Thyroid gland (tissue), 4 donors: ENCODE measurements at places on chromosomes 2 and 18. TPM values are rescaled to one million over a fixed set of nuclear protein-coding genes. Genes with fewer than 3 reads are reported as not detected.

DNA sequence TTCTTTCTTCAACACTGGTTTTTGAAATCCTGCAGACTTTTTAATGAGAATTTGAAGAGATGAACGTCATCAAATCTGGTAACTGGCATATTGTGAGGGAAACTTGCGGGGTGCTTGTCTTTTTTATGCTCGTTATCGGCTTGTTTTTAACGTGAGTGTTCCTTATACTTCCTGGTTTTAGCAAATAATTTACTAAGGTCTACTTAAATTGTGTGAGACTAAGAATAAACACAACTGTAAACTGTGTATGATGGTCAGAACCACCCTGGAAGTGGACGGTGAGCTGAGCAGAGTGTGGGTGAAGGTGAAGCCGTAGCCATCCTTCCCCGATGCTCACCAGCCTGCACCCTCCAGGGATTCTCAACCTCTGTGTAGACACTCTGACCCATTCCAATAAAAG, 82.3 kb upstream of the CDC42EP3 start:
- no peak for DNase-seq

NETO1 gene
- 2.8 TPM for total RNA-seq

DYNAP gene
- not detected for total RNA-seq

DNA sequence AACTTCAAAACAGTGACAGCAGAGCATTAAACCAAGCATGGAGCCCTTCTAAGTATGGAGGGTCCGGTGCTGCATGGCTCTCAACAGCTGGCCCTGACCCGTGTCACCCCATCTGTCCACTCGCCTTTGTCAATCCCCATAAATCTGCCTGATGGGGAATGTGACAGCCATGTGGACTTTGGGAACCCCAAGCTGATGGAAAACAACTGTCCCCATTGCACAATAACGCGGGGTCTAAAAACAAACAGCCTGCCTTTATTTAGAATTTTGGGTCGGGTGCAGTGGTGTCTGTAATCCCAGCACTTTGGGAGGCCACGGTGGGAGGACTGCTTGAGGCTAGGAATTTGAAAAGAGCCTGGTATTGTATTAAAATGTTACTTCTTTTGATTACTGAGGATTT, 17.1 kb upstream of the THADA start:
- no peak for DNase-seq

PROKR1 gene
- total RNA-seq, result not detected

GRCh38 chr2:51413726-51414125, 381.8 kb upstream of the NRXN1 start:
- no peak for DNase-seq

GRCh38 chr2:169822785-169823392, 1.8 kb downstream of the METTL5 start:
- DNase-seq, result no peak

- no peak for DNase-seq
Observed at GRCh38 chr2:158990397-158991214, 22.2 kb downstream of the TANC1 start.

DNA sequence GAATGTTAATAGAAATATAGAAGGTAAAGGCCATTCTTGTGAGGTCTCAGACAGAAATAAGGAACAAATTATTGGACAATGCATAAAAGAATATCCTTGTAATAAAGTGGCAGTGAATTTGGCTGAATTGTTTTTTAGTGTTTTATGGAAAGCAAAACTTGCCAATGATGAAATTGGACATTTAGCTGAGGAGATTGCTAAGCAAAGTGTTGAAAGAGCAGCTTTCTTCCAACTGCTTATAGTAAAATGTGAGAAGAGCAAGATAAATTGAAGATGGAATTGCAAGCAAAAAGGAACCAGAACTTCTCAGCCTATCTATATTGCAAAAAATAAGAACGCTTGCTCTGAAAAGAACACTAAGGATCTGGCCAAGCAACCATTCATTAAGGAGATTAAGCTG, 245.7 kb downstream of the MREG start:
- DNase-seq, result no peak

BOK gene
- 32.1 TPM for total RNA-seq

DNA sequence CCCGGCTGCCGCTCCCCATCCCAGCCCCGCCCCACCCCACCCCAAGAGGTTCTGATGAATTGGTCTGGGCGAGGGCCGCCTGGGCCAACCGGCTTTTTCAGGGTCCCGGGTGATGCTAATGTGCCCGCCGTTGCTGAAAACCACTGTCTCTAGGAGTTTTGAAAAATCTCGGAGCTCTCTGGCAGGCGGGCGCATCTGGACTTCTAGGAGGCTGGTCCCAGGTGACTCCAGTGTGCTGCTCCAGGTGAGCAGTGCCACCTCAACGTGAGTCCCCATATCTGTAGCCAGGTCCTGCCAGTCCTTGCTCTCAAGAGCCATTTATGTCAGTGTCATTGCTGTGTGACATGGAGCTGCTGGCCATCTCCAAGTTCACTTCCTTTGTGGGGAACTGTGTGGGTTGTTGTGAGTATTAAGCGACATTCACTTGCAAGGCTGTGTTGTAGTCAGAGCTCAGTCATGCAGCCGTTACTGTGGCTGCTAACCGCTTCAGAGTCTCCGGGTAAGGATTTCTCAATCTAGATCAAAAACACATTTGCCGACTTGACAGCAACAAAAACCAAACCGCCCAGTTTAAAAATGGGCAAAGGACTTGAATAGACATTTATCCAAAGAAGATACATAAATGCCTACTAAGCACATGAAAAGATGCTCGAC, at the start of gene RFX8:
TSS of gene RFX8 (minus strand) at position 382 of the 654 bp plus-strand sequence. CDS start 8,264 bp downstream, outside the sequence.
- DNase-seq, result no peak

XPO1 gene
- 128 TPM for total RNA-seq

KATNAL2 gene
- total RNA-seq, result 66.9 TPM

DNA sequence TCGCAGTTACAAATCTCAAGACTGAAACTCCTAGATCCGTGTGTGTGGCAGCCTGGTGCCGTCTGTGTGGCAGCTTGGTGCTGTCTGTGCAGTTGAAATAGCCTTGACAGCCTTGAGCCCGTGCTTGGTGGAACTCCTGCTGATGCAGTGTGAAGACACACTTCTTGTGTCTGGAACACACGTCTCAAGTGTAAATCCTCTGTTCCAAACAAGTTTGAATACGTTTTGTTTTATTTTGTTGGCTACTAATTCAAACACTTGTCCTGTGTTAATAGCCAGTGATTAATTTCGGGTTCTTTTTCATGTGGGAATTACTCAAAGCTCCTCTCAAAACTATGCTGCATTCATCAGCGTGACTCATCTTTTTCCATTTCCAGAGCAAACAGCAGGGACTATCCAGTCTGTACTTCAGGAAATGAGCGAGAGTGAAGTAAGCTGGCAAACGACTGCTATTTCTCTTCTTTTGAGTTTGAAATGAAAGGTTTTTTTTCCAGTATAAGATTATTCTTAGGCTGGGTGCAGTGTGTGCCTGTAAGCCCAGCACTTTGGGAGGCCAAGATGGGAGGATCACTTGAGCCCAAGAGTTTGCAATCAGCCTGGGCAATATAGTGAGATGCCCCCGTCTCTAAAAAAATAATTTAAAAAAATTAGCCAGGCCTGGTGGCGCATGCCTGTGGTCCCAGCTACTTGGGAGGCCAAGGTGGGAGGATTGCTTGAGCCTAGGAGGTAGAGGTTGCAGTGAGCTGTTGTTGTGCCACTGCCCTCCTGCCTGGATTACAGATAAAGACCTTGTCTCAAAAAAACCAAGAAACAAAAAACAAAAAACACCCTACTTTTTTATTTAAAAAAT, 152.9 kb downstream of the SPP2 start:
- DNase-seq, result no peak

SCN3A gene
- total RNA-seq, result 3.2 TPM

PLGLB1 gene
- total RNA-seq, result 2.3 TPM

DNA sequence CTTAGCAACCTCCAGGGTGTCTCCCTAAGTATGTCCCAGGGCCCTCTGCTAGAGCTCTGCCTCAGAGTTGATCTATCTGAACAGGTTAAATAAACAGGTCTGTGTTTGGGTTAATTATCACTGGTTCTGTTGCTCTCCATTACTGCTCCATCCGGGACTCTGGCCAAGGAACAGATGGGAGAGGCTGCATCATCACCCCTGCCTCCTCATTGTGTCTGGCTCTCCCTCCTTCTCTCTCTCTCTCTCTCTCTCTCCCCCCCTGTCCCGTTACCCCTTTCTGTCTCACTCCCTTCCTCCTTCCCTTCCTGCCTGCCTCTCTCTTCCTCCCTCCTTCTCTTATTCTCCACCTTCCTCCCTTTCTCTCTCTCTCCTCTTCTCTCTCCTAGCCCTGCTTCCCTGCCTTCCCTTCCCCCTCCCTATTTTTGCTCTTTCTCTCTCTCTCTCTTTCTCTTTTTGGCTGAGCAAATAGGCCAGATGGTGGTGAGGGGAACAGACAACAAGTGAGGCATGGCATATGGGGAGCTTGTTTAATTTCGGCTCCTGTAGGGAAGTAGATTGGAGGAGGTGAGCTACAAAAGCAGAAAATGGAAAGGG, 62.1 kb downstream of the SETBP1 start:
- peak; percentile 59 for DNase-seq

STRN gene
- 14.9 TPM for total RNA-seq

DNA sequence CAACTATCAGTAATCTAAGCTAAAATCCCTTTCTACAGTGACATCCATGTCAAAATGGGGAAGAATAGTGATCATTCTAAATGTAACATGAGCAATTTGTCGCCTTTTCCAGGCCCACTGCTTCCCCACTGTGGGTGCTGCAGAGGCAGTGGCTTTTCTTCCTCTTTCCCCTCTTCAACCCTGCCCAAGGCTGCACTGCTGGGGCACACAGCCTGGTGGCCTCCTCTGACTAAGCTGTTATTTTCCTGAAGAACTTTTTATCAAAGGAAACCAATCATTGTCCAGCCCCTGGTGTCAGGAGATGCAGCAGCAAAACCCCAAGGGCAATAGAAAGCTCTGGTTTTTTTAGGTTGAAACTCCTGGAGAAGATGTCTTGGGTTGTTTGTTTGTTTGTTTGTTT, 117.6 kb upstream of the KLF7 start:
- no peak for DNase-seq

FABP1 gene
- total RNA-seq, result not detected

DNA sequence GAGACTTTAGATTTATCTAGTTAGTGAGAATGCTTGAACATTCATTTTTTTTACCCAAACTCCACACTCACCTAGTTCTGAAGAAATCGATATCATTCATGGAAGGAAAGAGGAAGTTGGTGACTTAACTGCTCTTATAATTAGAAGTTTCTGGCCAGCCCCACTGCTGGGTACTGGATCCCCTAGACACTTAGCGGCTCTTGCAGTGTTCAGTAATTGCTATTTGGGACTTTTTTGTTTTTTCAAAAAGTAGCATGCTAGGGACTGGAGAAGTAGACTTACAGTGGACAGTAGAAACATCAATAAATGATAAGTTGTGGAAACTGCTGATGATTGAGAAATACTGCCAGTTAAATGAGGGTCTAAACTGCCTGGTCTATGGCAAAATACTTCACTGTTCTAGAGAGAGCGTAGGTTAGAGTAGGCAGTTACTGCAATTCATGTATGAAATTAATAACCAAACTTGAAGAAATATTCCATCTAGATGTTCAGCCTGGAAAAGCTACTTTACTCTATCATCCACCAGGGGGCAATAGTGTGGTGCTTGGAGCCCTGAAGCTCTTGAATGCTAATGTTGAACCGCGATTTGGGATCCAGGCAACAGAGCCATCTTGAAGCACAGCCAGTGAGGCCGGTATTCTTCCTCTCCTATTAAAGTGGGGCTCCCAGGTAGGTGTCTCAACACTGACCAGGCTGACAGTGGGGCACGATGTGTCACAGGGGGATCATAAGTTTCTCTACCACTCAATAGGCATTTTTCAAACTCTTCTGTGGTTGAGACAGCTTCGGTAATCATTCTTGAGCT, 146.1 kb upstream of the SESTD1 start:
- peak; percentile 22 for DNase-seq

GRCh38 chr18:36149514-36150289, 20.0 kb downstream of the ELP2 start:
- DNase-seq, result no peak

- DNase-seq, result no peak
Observed at GRCh38 chr2:45283764-45284620, 274.7 kb upstream of the SIX2 start.

KCTD1 gene
- total RNA-seq, result 25.9 TPM

ABHD3 gene
- 26.7 TPM for total RNA-seq

DNA sequence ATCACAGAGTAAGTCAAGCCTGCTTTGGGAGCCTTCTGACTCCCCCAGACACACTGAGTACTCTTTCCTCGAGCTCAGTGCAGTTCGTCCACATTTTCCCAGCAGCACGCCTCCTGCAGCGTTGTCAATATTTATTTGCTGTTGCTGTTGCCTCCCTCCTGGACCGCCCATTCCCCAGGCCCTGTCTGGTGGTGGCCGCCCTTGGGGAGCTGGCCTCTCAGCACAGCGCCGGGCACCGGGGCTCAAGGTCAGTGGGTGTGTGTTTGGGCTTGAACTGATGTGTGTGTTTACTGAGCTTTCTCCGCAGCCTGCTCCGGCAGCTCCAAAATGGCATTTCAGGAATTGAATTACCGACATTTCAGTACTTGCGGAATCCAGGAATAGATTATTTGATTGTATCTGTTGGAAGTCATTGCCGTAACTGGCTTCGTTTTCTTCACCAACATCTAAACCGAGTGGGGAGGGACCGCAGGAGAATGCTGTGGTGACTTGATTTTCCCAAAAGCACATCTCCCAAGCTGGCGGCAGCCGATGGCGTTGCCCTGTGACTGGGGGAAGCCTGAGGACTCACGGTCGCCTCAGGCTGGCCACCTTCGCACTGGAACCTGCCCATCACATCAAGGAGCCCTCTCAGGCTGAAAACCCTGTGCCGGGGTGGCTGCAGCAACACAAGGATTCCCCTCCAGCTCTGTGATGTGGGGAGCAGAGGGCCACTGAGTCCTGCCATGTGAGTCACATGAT, 66.0 kb downstream of the HPCAL1 start:
- DNase-seq, result no peak

DNA sequence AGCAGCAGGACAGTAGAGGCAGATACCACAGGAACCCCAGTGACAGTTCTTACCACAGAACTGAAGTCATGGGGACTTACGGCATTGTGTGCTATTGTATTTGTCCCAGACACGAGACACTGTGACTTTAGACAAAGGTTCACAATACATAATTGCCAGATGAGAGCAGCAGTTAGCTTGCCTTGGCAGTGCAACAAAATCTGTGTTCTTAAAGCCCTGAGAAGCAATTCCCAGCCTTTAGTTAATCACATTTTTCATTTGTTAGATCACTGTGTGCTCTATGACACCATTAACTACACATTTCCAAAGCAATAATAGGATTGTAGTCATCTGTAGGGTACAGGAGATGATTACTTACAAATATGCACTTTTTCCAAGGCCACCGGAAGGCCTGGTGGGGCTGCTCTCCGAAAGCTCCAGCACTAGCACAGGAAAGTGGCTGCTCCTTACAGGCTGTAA, 97.5 kb upstream of the LDLRAD4 start:
- DNase-seq, result no peak

ACSL3 gene
- total RNA-seq, result 62.0 TPM

TP53I3 gene
- total RNA-seq, result 14.5 TPM

- no peak for DNase-seq
Observed at GRCh38 chr18:9885170-9886004, at the start of gene TXNDC2. TXNDC2 (plus strand) TSS chr18:9885973; CDS start chr18:9886681, 708 bp downstream.

- DNase-seq, result no peak
Observed at GRCh38 chr2:138415985-138416384, 85.6 kb upstream of the SPOPL start.

FLACC1 gene
- total RNA-seq, result 5.0 TPM

- peak; percentile 49 for DNase-seq
Observed at GRCh38 chr2:201135386-201135785, 19.4 kb downstream of the CFLAR start.

ZNF512 gene
- 49.5 TPM for total RNA-seq

NPHP1 gene
- 23.3 TPM for total RNA-seq

GRCh38 chr2:41871080-41871479, 176.7 kb upstream of the PKDCC start:
- DNase-seq, result no peak
